Renal pelvis (tissue), 12 donors: ENCODE measurements at places on chromosomes 2 and 18.

DNA sequence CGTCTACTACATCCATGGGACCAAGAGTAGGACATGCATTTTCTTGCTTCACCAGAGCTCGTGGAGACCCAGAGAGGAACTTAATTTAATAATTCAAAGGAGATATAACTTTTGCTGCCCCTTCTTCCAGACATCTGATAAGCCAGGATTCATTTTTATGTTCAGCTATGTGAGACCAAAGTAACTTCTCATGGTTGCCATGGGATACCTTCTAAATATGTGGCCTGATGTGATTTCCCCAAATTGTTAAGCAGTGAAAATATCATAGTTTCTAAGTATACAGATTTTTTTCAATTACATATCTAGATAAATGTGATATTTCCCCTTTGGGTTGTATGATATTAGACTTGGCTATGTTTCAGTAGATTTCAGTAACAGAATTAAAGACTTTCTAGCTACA lies 185.5 kb upstream of the FN1 start:
- DNase-seq: no peak

GRCh38 chr2:109701362-109701761 lies 87.2 kb downstream of the SOWAHC start:
- DNase-seq: no peak

DNA sequence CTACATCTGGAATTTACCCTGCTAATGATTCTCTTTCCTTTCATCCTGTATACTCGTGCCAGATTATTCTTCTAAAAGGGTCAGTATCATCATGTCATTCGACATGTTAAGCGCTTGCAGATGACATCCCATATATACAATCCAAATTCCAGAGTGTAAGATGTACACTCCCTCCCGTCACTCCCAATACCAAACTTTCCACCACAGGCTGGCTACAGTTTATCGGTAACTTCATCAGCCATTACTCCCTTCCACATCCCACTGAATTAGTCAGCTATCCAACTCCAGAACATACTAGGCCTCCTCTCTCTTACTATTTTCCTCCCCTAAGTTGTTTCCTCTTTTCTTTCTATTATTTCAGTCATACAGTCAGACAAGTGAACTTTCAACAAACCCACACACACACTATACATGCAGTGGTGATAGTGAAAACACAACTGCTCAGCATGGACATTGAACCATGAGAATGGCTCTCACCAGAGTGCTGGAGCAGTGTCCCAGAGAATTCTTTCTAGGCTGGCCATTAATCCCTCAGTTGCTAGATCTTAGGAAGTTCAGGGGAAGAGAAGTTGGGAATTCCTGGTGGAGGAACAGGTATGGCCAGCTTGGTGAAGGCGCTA lies 10.6 kb upstream of the NMI start:
- no peak for DNase-seq

DNA sequence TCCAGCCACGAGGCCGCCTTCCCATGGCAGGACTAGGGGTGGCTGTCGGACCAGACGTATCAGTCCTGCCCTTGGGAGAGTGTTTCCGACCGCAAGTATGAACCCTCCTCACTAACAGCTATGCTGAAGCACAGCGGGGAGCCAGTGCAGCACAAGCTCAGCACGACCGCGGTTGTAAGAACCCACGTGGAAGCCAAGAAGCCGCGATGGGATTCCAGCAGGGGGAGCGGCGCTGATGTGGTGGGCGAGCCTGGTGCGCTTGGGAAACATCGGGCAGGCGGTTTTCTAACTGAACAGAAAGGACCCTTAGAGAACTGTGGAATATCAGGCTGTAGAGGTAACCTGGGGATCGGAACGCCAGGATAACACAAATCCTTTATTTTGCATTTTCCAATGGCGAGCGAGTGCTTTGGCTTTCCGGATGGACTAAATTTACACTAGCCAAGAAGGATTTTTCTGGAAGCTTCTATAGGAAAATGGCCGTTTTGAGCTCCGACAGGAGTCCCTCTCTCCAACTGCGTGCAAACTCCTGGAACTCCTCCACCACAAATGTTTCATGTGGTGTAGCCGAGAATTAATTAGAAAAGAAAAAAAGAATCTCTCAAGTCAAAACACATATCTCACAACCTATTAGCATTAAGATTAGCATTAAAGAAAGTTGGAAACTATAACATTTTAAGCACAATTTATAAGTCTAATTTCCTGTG lies 132.0 kb upstream of the MYCN start:
- no peak for DNase-seq

DNA sequence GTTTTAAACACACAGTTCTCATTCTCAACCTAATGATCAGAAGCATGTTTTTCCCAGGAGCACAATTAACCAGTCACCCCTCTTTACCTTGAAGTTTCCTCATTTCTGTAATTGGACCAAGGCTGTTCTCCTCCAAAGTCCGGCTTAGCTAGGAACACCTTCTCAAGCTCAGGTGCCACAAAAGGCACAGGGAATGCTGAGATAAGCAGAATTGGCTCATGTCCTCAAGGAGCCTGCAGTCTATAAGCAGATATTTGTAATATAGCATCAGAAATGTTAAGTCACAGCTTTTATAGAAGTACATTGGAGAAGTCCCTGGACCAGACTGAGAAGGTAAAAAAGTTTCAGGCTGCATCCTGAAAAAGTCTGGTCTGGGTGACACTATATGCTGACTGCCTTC lies 20.7 kb downstream of the OSR1 start:
- DNase-seq: no peak
